Activated CD4-positive, CD25-positive, alpha-beta regulatory T cell treated with anti-CD3 and anti-CD28 coated beads, Interleukin-2, amount 50 U/mL, for 16 hours (primary cell): ENCODE measurements at places on chromosomes 5 and 9.

DNA sequence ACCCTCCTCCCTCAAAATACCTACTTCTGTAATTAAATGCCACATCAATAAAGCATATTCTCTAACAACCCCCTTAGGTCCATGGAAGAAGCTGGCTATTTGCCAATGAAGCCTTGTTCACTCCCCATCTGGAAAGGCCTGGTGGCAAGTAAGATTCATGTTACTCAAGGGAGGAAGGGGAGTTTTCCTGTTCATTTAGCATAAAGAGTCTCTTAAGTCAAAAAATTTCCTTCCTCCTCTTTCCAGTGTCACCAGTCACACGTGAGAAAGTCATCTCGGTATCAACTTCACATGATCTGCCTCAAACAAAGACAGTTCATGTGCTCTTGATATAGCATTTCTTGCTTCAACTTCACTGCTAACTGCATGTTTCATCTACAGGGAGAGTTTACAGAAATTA lies 32.7 kb upstream of the RIC1 start:
- no peak for DNase-seq

- no peak for DNase-seq
Observed at GRCh38 chr5:34521628-34522290, 134.4 kb upstream of the RAI14 start.

DNA sequence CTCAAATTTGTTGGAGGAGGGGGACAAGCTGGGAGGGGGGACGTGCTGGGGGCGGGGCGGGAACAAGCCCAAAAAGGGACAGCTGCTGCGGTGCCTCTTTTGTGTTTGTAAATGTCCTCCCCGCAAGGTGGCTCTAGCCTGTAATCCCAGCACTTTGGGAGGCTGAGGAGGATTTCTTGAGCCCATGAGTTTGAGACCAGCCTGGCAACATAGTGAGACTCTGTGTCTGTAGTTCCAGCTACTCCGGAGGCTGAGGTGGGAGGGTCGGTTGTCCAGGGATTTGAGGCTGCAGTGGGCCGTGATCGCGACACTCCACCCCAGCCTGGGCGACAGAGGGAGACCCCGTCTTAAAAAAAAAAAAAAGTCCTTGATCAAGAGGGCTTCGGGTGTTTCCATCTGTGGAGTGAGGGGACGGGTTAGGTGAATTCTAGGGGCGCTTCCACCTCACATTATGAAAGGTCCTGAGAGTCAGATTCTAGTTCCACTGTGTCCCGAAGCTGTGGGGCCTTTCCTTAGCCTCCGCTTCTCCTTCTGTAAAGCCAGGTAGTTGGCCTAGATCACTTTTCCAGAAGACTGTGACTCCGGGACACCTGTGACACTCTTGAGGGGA lies 779 bp upstream of the CTNNA1 start:
- no peak for DNase-seq

GRCh38 chr9:33116860-33117259 lies 40.4 kb upstream of the SMU1 start:
- no peak for DNase-seq

GRCh38 chr5:132392978-132393825 lies 23.7 kb downstream of the SLC22A5 start:
- DNase-seq, result no peak

DNA sequence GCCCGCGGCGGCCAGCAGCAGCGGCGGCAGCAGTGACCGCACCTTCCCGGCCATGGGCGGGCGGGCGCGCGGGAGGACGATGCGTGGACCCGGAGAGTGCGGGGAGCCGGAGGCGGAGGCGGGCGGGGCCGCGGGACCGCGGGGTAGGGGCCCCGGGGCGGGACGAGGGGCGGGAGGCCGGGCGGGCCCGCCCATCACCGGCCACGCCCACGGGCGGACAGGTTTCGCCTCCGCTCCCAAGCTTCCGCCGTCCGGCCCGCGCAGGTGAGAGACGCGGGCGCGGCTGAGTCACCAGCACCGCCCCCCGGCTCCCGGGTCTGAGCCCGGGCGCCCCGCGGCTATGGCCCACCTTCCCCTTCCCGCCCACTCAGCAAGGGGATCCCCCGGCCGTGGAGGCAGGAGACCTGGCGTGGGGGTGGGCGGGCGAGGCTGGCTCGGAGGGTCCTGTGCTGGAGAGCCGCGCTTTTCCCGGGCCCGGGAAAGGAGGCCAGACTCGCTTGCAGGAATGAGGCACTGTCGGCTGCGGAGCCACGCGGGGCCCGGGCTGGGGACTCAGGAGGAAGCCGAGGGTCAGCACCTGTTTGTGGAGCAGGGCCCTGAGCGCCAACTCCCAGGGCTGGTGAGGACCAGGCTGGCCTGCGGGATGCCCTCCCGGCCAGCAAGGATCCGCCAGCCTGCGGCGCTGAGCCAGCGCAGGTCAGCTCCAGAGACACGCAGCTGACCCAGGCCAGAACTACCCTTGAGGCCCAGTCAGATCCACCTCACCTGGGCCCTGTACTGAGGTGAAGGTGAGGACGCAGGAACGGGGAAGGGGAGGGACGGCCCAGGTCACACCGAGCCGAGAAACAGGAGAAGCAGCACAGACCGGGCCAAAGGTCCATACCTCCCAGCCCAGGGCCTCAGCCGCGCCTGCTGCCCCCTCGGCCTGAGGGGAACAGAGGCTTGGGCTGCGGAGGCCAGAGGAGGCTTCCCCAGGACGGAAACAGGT lies at the start of gene ENTPD2:
TSS of gene ENTPD2 (minus strand) at position 118 of the 988 bp plus-strand sequence. CDS start at position 54, 64 bp downstream.
- DNase-seq, result no peak

DNA sequence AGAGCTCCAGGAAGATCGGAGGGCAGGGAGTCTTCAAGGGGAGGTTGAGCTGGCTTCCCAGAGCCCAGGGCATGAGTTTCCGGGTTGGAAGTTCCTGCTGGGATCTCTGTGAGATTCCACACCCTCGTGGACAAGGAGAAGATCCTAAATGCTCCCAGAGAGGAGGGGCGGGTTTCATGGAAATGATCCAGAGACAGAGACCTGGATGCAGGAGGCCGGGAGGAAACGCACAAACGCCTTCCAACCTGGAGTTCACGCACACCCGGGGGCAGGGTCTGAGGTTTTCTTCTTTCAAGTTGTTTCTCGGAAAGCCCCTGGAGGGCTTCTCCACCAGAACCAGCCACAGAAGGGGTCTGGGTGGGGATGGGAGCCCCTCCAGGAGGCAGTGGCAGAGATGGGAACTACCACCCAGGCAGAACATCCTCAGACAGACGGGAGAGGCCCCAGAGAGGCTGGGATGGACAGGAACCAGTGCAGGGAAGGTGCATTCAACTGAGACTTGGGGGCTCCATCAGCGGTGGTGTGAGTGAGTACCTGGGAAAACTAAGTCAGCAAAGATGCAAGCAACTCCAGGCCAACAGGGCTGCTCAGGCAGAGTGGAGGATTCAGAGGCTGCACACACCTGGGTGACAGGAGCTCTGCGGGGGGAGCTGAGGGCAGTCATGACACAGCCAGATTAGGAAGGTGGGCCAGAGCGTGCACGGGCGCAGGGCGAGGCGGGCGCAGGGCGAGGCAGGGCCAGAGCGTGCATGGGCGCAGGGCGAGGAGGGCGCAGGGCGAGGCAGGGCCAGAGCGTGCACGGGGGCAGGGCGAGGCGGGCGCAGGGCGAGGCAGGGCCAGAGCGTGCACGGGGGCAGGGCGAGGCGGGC lies 52.1 kb upstream of the EXOC3 start:
- DNase-seq, result no peak

- DNase-seq, result no peak
Observed at GRCh38 chr5:73892806-73893205, 266.8 kb downstream of the ARHGEF28 start.

GRCh38 chr9:90457386-90458190 lies 185.0 kb downstream of the DIRAS2 start:
- DNase-seq, result no peak

DNA sequence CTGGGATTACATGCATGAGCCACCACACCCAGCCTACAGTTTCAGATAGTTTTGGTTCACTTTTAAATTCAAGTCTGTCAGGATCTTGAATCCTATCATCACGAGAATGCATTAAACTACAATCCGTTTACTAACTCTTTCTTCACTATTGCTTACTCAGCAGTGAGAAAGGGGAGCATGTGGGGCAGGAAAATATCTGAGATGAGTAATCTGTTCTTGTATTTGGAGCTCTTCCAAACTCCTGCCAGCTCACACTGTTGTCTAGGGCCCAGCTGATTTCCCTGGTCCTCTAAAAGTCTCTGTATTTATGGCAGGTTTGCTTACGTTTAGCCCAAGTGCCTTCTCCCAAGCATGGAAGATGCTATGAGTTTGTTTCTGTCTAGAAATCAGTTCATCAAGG lies 152.2 kb downstream of the FGF18 start:
- no peak for DNase-seq
